Muscle of leg (tissue), 16 donors: ENCODE measurements at places on chromosomes 6 and 20.

- DNase-seq, result no peak
These were observed 29.0 kb upstream of the PTCHD4 start for GRCh38 chr6:48139818-48140614.

GRCh38 chr6:168469521-168469920, 28.5 kb downstream of the SMOC2 start:
- peak; percentile 85 for DNase-seq

GRCh38 chr20:2303673-2304072, 7.9 kb downstream of the TGM3 start:
- peak; percentile 90 for DNase-seq

GRCh38 chr6:152404086-152404857, 232.9 kb downstream of the SYNE1 start:
- DNase-seq, result no peak
